ENCODE measurements at places on chromosomes 4 and X.

- no peak for DNase-seq
Observed at GRCh38 chr4:4256799-4257198, 8.8 kb upstream of the TMEM128 start.

- DNase-seq: no peak
Observed at GRCh38 chr4:14771504-14772175, 230.6 kb upstream of the CPEB2 start.

DNA sequence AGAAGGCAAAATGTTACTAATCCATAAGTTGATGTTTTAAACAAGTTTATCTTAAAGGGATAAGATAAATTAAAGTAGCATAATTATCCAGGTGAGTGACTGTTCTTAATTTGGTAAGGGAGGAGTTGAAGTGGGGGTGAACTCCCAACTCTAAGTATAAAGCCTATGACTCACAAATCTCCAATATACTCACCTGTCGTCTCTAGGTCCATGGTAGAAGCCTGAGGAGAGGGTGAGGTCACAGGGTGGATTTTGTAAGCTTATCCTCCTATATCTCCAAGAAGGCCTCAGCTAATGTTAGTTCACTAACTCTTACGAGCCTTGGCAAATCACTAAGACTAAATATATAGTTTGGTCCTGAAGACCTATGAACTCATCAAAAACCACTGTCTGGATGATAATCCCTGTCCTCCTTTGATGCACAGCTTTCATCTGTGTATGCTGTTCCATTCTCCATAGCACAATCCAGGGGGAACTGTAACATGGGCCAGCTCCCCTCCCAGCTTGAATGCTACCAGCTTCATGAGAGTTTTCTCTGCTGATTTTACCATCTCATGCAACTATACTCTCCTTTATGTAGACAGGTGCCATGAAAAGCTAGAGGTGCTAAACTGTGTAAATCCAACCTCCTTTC, 158.7 kb downstream of the BTC start:
- DNase-seq: no peak

GRCh38 chr4:184430163-184430562, 44.2 kb downstream of the IRF2 start:
- DNase-seq: no peak

DNA sequence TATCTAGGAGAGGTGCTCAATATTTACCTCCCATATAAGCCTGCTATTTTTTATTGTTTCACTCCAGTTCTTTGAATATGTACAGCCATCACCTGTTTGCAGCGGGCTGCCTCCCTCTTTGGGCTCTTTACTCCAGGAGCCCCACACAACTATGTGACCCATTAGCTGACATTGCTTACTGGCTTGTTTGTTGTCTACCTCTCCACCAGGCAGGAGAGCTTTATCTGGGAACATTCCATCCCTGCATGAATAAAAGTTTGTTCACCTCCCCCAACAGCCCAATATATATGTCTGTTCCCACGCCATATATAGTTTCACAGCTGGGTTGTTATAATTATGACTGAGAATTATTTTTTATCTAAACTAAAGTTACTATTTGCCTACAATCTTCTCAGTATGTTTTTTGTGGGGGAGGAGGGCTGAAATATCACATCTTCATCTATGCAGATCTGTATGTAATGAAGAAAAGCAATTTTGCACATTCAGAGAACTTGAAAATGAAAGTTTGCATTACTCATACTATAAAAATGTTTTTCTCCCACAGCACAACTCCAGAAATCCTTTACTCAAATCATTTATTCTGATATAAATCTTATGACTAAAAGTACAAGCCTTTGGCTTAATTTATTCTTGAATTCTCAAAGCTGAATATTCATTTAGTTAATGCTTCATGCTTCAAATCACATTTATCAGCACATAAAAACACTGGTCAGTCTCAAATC, 61.2 kb upstream of the DAPP1 start:
- DNase-seq: peak; percentile 37

- no peak for DNase-seq
Observed at GRCh38 chr4:10305816-10306215, 151.4 kb downstream of the ZNF518B start.

GRCh38 chrX:118507766-118508165, 12.2 kb downstream of the DOCK11 start:
- DNase-seq: no peak

Measured in brain microvascular endothelial cell (primary cell).